Calu3 (cell line): ENCODE measurements at places on chromosomes 1 and 21. TPM values are rescaled to one million over a fixed set of nuclear protein-coding genes. Genes with fewer than 3 reads are reported as not detected.
A peak's percentile ranks its signal among the peaks of the same experiment; 100 is the strongest.

Gene MFAP2
- 0.50 and 1.2 TPM in 2 replicates for total RNA-seq

Gene RNU1-1
- total RNA-seq = 1,678 and 1,905 TPM in 2 replicates

Gene SPATA45
- 0.80 and 1.1 TPM in 2 replicates for total RNA-seq

Gene SYTL1
- 15.0 and 16.5 TPM in 2 replicates for total RNA-seq

Gene CYP4Z1
- not detected in 2 replicates for total RNA-seq

Gene KIF14
- total RNA-seq = 17.2 and 20.7 TPM in 2 replicates

- no peak overlapping the region for H3K4me3 ChIP-seq
- H3K27ac ChIP-seq = no peak overlapping the region
- no peaks in the 10 kb centered on the region for H3K36me3 ChIP-seq
- DNase-seq = no peak
Observed at GRCh38 chr1:206850401-206850800, 15.0 kb upstream of the IL20 start.

DNA sequence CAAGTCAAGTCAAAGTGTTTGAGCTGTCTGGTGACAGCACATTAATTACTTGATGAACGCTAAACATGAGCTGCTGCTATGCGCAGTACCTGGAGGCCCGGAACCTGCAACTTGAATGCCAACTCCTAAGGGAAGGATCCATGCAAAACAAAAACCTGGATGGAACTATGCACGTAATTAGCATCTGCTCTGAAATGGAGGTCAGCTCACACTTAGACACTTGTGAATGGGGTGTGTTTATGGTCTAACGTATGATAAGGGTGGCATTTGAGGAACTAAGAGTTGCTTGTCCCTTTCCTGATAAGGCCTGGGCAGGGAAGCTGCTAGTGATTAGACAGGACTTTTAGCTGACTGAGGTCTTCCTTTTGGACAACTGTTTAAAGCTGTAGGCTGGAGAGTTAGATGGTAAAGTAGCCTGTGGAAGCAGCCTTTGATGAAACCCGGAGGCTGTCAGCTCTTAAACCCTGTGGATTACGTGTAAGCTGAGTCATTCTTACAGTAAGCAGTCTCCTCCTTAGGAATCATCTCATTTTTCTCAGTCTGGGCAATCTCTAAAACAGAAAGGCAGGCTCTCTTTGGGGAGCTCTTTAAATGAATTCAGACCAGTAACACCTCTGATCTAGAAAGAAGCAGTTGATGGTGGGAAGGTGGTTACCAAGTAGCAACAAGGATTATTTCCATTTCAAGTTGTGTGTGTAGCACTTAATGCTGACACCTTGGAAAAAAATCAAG is 6.8 kb downstream of the TENT5C start:
- no peaks in the 10 kb centered on the region for H3K4me1 ChIP-seq
- H3K27me3 ChIP-seq = peaks cover 64% of the 10 kb centered on the region
- H3K27ac ChIP-seq = no peak overlapping the region

DNA sequence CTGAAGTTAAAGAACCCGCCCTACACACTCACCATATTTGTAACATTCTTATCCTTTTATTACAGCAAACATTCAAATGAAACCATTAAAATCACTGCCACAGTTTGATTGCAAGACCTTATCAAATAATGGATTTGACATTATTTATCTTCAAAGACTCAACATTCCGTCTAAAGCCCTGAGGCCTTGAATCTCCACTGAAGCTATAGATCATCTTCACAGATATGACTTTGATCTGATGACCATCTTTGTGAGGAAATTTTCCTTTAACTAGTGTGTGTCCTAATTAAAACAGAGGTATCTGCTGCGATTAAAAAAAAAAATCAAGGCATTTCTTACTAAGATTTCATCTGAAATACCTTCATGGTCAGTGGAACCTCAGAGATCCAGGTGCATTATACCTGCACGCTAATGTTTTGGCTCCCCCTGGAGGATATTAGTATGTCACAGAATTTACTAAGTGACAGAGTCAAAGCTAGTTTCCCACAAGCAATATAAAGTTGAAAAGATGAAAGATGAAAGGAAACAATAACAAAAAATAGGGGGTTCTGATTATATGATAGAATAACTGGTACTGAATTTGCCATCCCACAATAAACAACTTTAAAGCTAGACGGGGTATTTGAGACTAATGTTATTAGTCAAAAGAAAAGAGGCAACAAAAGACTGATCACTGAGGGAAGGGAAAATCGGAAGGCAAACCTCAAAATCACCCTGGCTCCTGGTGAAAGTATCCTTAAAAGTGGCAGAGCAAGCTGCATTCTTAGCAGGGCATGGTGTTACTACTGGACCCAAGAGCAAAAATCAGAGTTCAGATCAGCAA is 923.4 kb downstream of the NCAM2 start:
- no peak for DNase-seq
- H3K4me3 ChIP-seq = no peak overlapping the region
- no peaks in the 10 kb centered on the region for H3K27me3 ChIP-seq
- no peaks in the 10 kb centered on the region for H3K36me3 ChIP-seq
- no peaks in the 10 kb centered on the region for H3K4me1 ChIP-seq

GRCh38 chr1:225885336-225885735 is 3.2 kb upstream of the TMEM63A start:
- no peaks in the 10 kb centered on the region for H3K27me3 ChIP-seq
- no peak for DNase-seq
- peaks cover 44% of the 10 kb centered on the region for H3K4me1 ChIP-seq

GRCh38 chr1:94772230-94772641 is 47.9 kb upstream of the SLC44A3 start:
- peaks cover 71% of the 10 kb centered on the region for H3K4me1 ChIP-seq
- H3K4me3 ChIP-seq = peak overlapping the region; percentile 7
- H3K27ac ChIP-seq = peak overlapping the region; percentile 94
- peaks cover 15% of the 10 kb centered on the region for H3K36me3 ChIP-seq
- no peaks in the 10 kb centered on the region for H3K27me3 ChIP-seq

DNA sequence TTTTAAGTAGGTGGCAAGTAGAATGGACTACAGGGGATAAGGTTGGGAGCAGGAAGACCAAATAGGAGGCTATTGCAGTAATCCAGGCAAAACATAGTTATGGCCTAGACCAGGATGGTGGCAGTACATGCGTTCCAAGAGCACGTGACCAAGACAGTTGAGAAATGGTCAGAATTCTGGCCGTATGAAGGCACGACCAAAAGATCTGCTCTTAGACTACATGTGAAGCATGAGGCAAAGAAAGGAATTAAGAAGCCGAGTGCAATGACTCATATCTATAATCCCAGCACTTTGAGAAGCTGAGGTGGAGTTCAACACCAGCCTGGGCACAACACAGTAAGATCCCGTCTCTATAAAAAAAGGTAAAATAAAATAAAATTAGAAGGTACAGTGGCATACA is 71.3 kb downstream of the LUZP1 start:
- no peak overlapping the region for H3K27ac ChIP-seq
- H3K27me3 ChIP-seq = no peaks in the 10 kb centered on the region
- H3K4me3 ChIP-seq = no peak overlapping the region
- DNase-seq = no peak
- H3K4me1 ChIP-seq = peaks cover 35% of the 10 kb centered on the region
- no peaks in the 10 kb centered on the region for H3K36me3 ChIP-seq

GRCh38 chr1:110205591-110206155 is 4.4 kb upstream of the KCNC4 start:
- H3K36me3 ChIP-seq = peaks cover 11% of the 10 kb centered on the region
- H3K4me1 ChIP-seq = peaks cover 10% of the 10 kb centered on the region
- H3K4me3 ChIP-seq = no peak overlapping the region
- H3K27ac ChIP-seq = no peak overlapping the region

- H3K4me1 ChIP-seq = peaks cover 8% of the 10 kb centered on the region
- H3K36me3 ChIP-seq = no peaks in the 10 kb centered on the region
- no peak for DNase-seq
Observed at GRCh38 chr1:146022403-146023127, 1.0 kb upstream of the HJV start.

DNA sequence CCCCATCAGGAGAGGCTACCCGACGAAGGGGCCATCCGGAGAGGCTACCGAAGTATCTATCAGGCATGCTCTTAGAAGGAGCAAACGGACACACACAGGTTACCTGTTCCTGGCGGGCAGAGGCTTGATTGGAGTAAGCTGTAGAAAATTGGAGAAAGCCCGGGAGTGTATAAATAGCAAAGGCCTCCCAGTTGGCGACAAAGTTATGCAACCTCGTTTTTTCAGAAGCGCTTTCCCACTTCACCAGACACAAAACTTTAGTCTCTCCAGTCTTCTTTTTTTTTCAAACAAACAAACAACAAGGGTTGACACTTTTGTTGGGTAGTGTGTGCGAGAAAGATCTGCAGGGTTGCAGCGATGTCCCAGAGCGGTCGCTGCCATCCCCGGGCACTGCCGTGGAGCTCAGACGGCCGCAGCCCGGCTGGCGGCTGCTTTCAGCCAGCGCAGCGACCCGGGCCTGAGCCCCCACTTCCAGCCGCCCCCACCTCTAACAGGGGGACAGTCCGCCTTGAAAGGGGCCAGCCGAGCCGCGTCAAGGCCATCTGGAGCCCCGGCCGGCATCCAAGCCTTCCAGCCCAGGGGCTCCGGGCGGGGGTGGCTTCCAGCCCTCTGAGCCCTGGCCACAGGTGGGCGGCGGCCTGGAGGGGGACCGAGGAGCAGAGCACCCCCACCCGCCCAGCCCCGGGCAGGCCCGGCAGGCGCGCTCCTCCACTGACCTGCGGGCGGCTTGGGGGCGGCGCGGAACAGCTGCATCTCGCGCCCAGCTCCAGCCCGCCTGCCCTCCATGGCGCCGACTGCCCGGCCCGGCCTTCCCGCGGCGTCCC is 616 bp downstream of the MCOLN3 start:
- H3K4me1 ChIP-seq = no peaks in the 10 kb centered on the region
- DNase-seq = peak; percentile 46
- H3K4me3 ChIP-seq = peak overlapping the region; percentile 76
- H3K27ac ChIP-seq = no peak overlapping the region
- no peaks in the 10 kb centered on the region for H3K27me3 ChIP-seq
- H3K36me3 ChIP-seq = peaks cover 21% of the 10 kb centered on the region

DNA sequence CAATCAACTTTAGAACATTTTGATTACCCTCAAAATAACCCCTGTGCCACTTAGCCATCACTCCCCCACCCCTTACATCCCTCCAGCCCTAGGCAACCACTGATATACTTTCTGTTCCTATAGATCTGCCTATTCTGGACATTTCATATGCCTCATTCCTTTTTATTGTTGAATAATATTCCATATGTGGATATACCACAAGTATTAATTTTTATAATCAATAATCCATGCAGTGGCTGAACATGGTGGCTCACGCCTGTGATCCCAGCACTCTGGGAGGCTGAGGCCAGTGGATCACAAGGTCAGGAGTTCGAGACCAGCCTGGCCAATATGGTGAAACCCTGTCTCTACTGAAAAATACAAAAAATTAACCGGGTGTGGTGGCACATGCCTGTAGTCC is 20.1 kb upstream of the MED18 start:
- DNase-seq = no peak
- no peaks in the 10 kb centered on the region for H3K27me3 ChIP-seq
- H3K4me3 ChIP-seq = no peak overlapping the region
- H3K4me1 ChIP-seq = peaks cover 3% of the 10 kb centered on the region
- no peak overlapping the region for H3K27ac ChIP-seq

DNA sequence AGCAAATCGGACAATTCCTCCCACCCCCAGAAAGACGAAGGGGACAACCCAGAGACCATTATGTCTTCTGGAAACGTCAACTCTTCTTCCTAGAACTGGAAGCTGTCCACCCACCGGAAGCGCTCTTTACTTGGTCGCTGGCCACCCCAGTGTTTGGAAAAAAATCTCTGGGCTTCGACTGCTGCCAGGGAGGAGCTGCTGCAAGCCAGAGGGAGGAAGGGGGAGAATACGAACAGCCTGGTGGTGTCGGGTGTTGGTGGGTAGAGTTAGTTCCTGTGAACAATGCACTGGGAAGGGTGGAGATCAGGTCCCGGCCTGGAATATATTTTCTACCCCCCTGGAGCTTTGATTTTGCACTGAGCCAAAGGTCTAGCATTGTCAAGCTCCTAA is 3.2 kb downstream of the S1PR1 start:
- peaks cover 21% of the 10 kb centered on the region for H3K4me1 ChIP-seq
- no peak overlapping the region for H3K27ac ChIP-seq
- H3K4me3 ChIP-seq = no peak overlapping the region
- H3K27me3 ChIP-seq = peaks cover 63% of the 10 kb centered on the region

GRCh38 chr1:189859385-189859977 is 618.2 kb downstream of the BRINP3 start:
- no peak overlapping the region for H3K4me3 ChIP-seq
- no peaks in the 10 kb centered on the region for H3K27me3 ChIP-seq
- no peaks in the 10 kb centered on the region for H3K4me1 ChIP-seq
- peak; percentile 37 for DNase-seq
- H3K36me3 ChIP-seq = no peaks in the 10 kb centered on the region
- no peak overlapping the region for H3K27ac ChIP-seq

DNA sequence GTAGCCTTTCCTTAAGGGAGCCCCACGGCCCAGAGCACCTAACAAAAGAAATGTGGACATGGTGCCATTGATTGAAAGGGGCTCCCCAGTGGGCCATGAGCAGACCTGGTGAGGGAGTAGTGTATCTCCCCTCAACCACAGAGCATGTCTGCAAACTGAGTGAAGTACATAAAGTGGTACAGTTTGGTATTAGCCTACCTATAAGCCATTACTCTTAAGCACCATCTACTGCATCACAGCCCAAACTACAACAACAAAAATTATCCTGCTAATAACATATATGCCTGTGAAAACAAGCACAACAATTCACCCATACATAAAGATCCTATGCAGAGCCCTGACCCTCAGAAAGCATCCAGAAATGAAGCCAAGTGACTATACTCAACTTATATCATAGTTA is 407.8 kb downstream of the PTPRC start:
- DNase-seq = no peak
- H3K36me3 ChIP-seq = no peaks in the 10 kb centered on the region
- H3K27me3 ChIP-seq = no peaks in the 10 kb centered on the region
- H3K27ac ChIP-seq = no peak overlapping the region

GRCh38 chr1:37171691-37172090 is 137.4 kb upstream of the GRIK3 start:
- no peak overlapping the region for H3K4me3 ChIP-seq
- H3K36me3 ChIP-seq = no peaks in the 10 kb centered on the region
- peaks cover 93% of the 10 kb centered on the region for H3K27me3 ChIP-seq
- H3K4me1 ChIP-seq = no peaks in the 10 kb centered on the region

GRCh38 chr1:159968901-159969300 is 14.9 kb upstream of the SLAMF9 start:
- H3K36me3 ChIP-seq = no peaks in the 10 kb centered on the region
- no peak overlapping the region for H3K4me3 ChIP-seq
- no peak overlapping the region for H3K27ac ChIP-seq
- DNase-seq = no peak
- H3K4me1 ChIP-seq = no peaks in the 10 kb centered on the region
- H3K27me3 ChIP-seq = peaks cover 23% of the 10 kb centered on the region

GRCh38 chr1:239112101-239112935 is 274.1 kb upstream of the CHRM3 start:
- no peak overlapping the region for H3K4me3 ChIP-seq
- H3K27me3 ChIP-seq = no peaks in the 10 kb centered on the region
- H3K27ac ChIP-seq = no peak overlapping the region
- no peak for DNase-seq

- no peak for DNase-seq
- no peaks in the 10 kb centered on the region for H3K4me1 ChIP-seq
- H3K36me3 ChIP-seq = no peaks in the 10 kb centered on the region
Observed at GRCh38 chr1:119477710-119478109, 29.3 kb upstream of the HSD3B1 start.

GRCh38 chr1:65431111-65431705 is 10.7 kb downstream of the LEPR start:
- no peaks in the 10 kb centered on the region for H3K27me3 ChIP-seq
- peaks cover 17% of the 10 kb centered on the region for H3K36me3 ChIP-seq
- H3K4me3 ChIP-seq = no peak overlapping the region
- no peak overlapping the region for H3K27ac ChIP-seq
- DNase-seq = no peak
- peaks cover 30% of the 10 kb centered on the region for H3K4me1 ChIP-seq
